ENCODE measurements at places on chromosomes 6 and 20. TPM values are rescaled to one million over a fixed set of nuclear protein-coding genes. Genes with fewer than 3 reads are reported as not detected.

- DNase-seq = no peak
These were observed 131.3 kb upstream of the B3GAT2 start for GRCh38 chr6:71088166-71088565.

GRCh38 chr20:63848003-63848911 is 13.0 kb upstream of the ABHD16B start:
- no peak for DNase-seq

GRCh38 chr20:16472045-16472872 is 101.0 kb downstream of the KIF16B start:
- no peak for DNase-seq

Gene RIN2
- total RNA-seq = 108 TPM

- no peak for DNase-seq
These were observed 50.3 kb downstream of the DEK start for GRCh38 chr6:18214003-18214402.

Gene HLA-DMB
- total RNA-seq = not detected

DNA sequence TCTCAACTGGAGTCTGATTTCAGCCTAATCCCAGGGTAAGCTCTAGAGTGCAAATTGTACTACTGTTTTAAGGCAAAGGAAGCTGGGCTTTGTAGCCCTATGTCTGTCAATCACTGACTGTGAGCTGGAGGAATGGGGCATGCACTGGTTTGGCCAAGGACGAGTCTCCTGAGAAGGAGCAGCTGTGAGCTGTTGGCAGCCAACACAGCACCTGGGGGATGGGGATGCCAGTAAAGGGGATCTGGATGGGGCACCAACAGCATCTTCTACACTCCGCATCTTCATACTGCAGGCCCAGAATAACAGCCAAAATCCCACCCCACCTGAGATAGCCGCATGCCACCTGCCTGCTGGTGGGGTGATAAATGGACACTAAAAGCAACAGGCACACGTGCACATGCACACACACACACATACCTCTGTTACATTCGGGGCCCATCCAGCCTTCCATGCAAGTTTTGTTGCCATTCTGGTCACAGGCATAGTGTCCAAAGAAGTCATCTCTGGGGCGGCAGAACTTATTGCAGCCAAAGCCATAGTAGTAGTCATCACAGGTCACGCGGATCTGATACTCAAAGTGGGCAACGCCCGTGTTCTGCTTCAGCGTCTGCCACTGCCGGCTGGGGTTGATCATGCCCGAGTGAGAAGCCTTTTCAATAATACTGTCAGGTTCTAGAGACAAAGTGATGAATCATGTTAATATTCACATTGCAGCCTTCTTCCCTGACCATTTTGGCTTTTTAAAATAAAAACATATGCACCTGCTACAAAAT is 15.6 kb downstream of the JAG1 start:
- no peak for DNase-seq

Gene TRAPPC3L
- not detected for total RNA-seq

Gene PNPLA1
- not detected for total RNA-seq

GRCh38 chr6:42935322-42935721 is 6.0 kb downstream of the CNPY3 start:
- DNase-seq = no peak

Gene NTSR1
- total RNA-seq = 4.0 TPM

GRCh38 chr6:21442874-21443273 is 150.7 kb upstream of the SOX4 start:
- DNase-seq = no peak

DNA sequence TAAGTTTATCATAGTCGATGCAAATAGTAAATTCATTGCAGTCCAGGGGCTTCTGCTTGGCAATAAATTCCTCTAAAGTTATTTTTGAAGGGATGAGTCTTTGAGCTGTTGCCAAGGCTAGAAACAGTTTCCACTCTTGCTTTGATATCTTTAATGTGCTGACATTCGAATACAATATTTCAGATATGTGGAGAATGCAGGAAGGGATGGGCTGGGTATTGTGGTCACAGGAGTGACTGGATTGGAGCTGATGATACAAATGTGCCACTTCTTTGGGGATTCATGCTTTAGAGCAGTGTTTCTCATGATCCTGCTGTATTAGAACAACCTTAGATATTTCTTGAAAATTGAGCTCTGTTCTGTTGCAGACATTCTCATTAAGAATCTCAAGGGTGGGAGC is 139.0 kb downstream of the PRDM13 start:
- no peak for DNase-seq

Gene C6orf15
- total RNA-seq = not detected

DNA sequence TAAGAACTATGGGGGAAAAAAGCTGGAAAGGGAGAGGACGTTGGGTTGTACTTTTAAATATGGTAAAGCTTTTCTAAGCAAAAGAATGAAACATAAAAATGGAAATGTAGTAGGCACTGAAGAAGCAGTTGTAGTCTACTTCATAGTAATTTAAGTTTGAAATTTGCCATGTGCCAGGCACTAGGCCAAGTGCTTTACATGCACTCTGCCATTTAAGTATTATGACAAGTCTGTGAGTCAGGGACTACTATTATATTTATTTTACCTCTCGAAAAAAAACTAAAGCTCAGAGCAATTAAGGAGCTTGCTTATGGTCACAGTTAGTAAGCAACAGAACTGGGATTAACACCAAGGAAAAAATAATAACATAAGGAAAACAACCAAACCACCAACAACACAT is 257.8 kb downstream of the GMDS start:
- DNase-seq = no peak

DNA sequence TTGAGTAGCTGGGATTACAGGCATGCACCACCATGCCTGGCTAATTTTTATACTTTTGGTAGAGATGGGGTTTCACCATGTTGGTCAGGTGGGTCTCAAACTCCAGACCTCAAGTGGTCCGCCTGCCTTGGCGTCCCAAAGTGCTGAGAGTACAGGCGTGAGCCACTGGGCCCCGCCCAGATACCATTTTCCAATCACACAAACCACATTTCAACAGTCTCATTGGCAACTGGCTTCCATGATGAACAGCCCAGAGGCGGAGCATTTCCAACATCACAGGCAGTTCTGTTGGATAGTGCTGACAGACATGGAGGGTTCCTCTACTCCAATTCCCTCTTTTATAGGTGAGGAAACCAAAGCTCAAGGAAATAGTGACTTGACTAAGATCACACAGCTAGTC is 43.9 kb upstream of the PLCB4 start:
- DNase-seq = no peak

DNA sequence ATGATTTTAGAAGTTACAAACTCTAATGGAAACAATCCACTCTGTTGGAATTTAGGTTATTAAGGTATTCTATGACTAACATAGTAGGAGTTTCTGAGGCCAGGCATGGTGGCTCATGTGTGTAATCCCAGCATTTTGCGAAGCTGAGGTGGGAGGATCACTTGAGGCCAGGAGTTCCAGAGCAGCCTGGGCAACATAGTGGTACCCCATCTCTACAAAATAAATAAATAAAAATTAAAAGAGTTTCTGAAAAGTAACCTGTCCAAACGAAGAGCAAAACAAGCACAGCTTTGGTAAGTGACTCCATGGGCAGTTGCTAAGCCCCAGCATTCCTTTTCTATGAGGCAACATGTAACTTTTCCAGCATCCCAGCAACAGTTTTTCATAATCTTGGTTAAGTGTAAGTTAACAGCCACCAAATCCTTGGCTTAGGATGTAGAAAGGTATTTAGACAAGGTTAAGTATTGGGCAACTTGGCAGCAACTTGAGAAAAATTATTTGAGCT is 86.3 kb downstream of the SOX4 start:
- no peak for DNase-seq

- no peak for DNase-seq
These were observed 219.3 kb downstream of the DHX35 start for GRCh38 chr20:39181490-39181889.

Gene POPDC3
- 10.9 TPM for total RNA-seq

Data from glutamatergic neuron (in vitro differentiated cells).